ENCODE measurements at places on chromosomes 4 and X. TPM values are rescaled to one million over a fixed set of nuclear protein-coding genes. Genes with fewer than 3 reads are reported as not detected.
A peak's percentile ranks its signal among the peaks of the same experiment; 100 is the strongest.

Gene BMPR1B
- total RNA-seq = 2.6 TPM

Gene USP17L5
- not detected for total RNA-seq

Gene SPIN3
- 19.4 TPM for total RNA-seq

Gene MTTP
- 0.75 TPM for total RNA-seq

Gene PAK3
- total RNA-seq = 4.0 TPM

Gene FATE1
- not detected for total RNA-seq

GRCh38 chr4:8164194-8164565 lies 5.6 kb upstream of the ABLIM2 start:
- H3K27me3 ChIP-seq = peaks cover 46% of the 10 kb centered on the region
- DNase-seq = no peak
- no peak overlapping the region for H3K27ac ChIP-seq
- H3K4me1 ChIP-seq = peaks cover 7% of the 10 kb centered on the region
- H3K4me3 ChIP-seq = no peak overlapping the region

DNA sequence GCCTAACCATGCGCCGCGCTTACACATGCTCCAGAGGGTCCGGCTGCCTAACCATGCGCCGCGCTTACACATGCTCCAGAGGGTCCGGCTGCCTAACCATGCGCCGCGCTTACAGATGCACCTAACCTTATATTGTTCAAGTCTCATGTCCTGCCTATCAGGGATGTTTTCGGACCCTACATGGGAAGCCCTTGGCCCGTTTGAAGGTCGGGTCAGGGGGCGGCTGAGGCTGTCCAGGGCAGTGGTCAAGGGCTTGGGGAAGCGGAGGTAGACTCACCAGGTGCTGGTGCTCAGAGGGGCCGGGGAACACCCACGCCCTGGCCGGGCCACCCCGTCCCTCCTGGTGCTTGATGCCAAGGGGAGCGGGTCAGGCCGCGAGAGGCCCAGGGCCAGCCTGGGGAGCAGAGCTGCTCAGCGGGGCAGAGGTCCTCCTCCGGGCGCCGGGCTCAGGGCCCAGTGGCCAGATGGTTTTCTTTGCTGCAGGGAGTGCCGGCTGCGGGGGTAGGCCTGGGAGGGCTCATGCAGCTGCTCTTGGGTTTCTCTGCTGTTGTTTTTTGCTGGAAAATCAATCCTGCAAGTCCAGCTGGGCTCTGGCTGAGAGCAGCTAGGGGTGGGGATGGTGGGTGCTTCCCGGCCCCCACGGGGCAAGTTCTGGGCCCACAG lies 35.4 kb upstream of the SPON2 start:
- H3K27ac ChIP-seq = peak overlapping the region; percentile 59
- peaks cover 6% of the 10 kb centered on the region for H3K4me1 ChIP-seq
- H3K27me3 ChIP-seq = no peaks in the 10 kb centered on the region
- peaks cover 2% of the 10 kb centered on the region for H3K36me3 ChIP-seq

DNA sequence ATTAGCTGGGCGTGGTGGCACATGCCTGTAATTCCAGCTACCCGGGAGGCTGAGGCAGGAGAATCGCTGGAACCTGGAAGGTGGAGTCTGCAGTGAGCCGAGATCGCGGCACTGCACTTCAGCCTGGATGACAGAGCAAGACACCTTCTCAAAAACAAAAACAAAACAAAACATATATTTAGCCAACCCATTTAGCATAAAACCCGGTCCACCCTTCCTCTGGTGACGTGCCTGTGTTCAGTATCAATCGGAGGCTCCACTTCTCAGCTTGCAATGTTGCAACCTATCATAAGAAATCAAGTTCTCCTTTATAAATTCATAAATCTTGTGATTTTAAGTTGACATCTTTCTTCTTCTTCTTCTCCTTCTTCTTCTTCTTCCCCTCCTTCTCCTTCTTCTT lies 73.9 kb downstream of the SLC34A2 start:
- H3K4me3 ChIP-seq = no peak overlapping the region
- no peak overlapping the region for H3K27ac ChIP-seq
- H3K27me3 ChIP-seq = no peaks in the 10 kb centered on the region
- no peaks in the 10 kb centered on the region for H3K36me3 ChIP-seq
- no peak for DNase-seq

- H3K4me3 ChIP-seq = peak overlapping the region; percentile 74
- H3K36me3 ChIP-seq = no peaks in the 10 kb centered on the region
- H3K27me3 ChIP-seq = no peaks in the 10 kb centered on the region
- no peak for DNase-seq
- peaks cover 24% of the 10 kb centered on the region for H3K4me1 ChIP-seq
- peak overlapping the region; percentile 98 for H3K27ac ChIP-seq
Measured at GRCh38 chrX:56564164-56564885, 898 bp downstream of the UBQLN2 start.

DNA sequence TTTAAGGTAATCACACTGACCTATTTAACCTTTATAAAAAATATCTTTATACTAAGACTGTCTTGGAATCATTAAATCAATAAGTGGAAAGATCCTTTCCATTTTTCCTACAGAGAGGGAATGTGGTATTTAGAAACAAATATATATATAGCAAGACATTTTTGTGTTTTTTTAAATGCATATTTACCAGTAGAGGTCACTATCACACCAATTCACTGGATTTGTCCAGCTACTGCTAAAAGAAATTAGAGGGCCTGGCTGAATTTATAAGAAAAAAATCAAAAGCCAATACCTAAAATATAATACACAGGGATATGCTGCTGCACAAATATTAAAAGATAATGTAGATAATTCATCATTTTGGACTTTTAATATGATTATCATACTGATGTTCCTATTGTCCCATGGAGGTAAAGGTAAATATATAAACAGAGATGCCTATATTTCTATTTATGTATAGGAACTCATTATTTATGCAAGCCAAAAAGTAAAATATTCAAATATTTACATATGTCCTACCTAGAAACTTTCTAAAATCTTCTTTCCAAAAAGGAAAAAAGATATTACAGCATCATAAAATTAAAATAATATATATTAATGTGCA lies 69.5 kb downstream of the PDE5A start:
- no peak for DNase-seq
- H3K36me3 ChIP-seq = peaks cover 17% of the 10 kb centered on the region
- no peaks in the 10 kb centered on the region for H3K27me3 ChIP-seq

GRCh38 chr4:161813389-161813788 lies 350.4 kb downstream of the FSTL5 start:
- no peaks in the 10 kb centered on the region for H3K27me3 ChIP-seq
- H3K4me1 ChIP-seq = peaks cover 1% of the 10 kb centered on the region
- H3K27ac ChIP-seq = no peak overlapping the region

GRCh38 chrX:11336201-11336600 lies 43.0 kb downstream of the AMELX start:
- H3K27ac ChIP-seq = no peak overlapping the region
- no peak overlapping the region for H3K4me3 ChIP-seq
- no peak for DNase-seq
- H3K4me1 ChIP-seq = no peaks in the 10 kb centered on the region

- H3K4me1 ChIP-seq = no peaks in the 10 kb centered on the region
- peaks cover 14% of the 10 kb centered on the region for H3K27me3 ChIP-seq
- H3K36me3 ChIP-seq = no peaks in the 10 kb centered on the region
- H3K4me3 ChIP-seq = no peak overlapping the region
- DNase-seq = no peak
Measured at GRCh38 chr4:16450724-16451123, 224.5 kb upstream of the TAPT1 start.

- no peaks in the 10 kb centered on the region for H3K36me3 ChIP-seq
- H3K4me3 ChIP-seq = no peak overlapping the region
- DNase-seq = no peak
- H3K27me3 ChIP-seq = peaks cover 3% of the 10 kb centered on the region
- H3K4me1 ChIP-seq = no peaks in the 10 kb centered on the region
Measured at GRCh38 chrX:150907474-150907873, 9.0 kb upstream of the CD99L2 start.

GRCh38 chrX:46433892-46434291 lies 111.3 kb downstream of the ZNF674 start:
- no peak overlapping the region for H3K27ac ChIP-seq
- H3K4me3 ChIP-seq = no peak overlapping the region
- no peaks in the 10 kb centered on the region for H3K4me1 ChIP-seq
- no peaks in the 10 kb centered on the region for H3K27me3 ChIP-seq

- no peaks in the 10 kb centered on the region for H3K27me3 ChIP-seq
- no peak overlapping the region for H3K4me3 ChIP-seq
- H3K4me1 ChIP-seq = peaks cover 33% of the 10 kb centered on the region
- H3K36me3 ChIP-seq = peaks cover 22% of the 10 kb centered on the region
- DNase-seq = no peak
Measured at GRCh38 chr4:107712236-107712635, 7.8 kb downstream of the PAPSS1 start.

DNA sequence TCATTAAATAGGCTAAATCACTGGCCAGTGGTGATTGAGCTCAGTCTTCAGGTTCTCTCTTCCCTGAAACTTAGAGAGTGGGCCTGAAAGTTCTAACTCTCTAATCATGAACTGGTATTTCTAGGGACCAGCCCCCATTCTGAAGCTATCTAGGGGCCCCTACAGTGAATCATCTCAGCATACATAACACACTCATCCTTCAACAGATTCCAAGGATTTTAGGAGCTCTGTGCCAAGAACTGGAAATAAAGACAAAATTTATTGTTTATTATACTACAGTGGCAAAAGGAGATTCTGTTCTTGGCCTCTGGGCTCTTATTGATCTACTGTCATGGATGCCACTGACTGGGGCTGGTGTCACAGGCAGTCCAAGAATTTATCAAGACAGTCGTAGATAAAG lies 263.8 kb upstream of the IGFBP7 start:
- no peak overlapping the region for H3K4me3 ChIP-seq
- H3K36me3 ChIP-seq = no peaks in the 10 kb centered on the region
- H3K27ac ChIP-seq = no peak overlapping the region

GRCh38 chr4:125013891-125014290 lies 300.9 kb upstream of the FAT4 start:
- no peak overlapping the region for H3K4me3 ChIP-seq
- H3K27me3 ChIP-seq = no peaks in the 10 kb centered on the region
- H3K27ac ChIP-seq = no peak overlapping the region
- no peak for DNase-seq
- H3K36me3 ChIP-seq = no peaks in the 10 kb centered on the region

- H3K27me3 ChIP-seq = peaks cover 17% of the 10 kb centered on the region
- H3K4me1 ChIP-seq = peaks cover 7% of the 10 kb centered on the region
- no peak overlapping the region for H3K4me3 ChIP-seq
Measured at GRCh38 chrX:13934731-13935130, 95.0 kb downstream of the GEMIN8 start.
